GM23338 (cell line): ENCODE measurements at places on chromosomes 12 and 14. TPM values are rescaled to one million over a fixed set of nuclear protein-coding genes. Genes with fewer than 3 reads are reported as not detected.

Gene HOXC6
- total RNA-seq = not detected in 2 replicates

Gene MYH6
- 0.03 and 0.23 TPM in 2 replicates for total RNA-seq

Gene CD163
- 0.04 TPM in 1 of 2 replicates, not detected in the other for total RNA-seq

Gene RNASE3
- total RNA-seq = not detected in 2 replicates

Gene NDRG2
- total RNA-seq = 15.2 and 20.6 TPM in 2 replicates

Gene ACVRL1
- total RNA-seq = 0.28 and 0.62 TPM in 2 replicates

Gene SLC10A1
- total RNA-seq = not detected in 2 replicates

Gene NCOR2
- total RNA-seq = 180 and 190 TPM in 2 replicates

Gene TESPA1
- not detected in 2 replicates for total RNA-seq

Gene OR4Q2
- not detected in 2 replicates for total RNA-seq

DNA sequence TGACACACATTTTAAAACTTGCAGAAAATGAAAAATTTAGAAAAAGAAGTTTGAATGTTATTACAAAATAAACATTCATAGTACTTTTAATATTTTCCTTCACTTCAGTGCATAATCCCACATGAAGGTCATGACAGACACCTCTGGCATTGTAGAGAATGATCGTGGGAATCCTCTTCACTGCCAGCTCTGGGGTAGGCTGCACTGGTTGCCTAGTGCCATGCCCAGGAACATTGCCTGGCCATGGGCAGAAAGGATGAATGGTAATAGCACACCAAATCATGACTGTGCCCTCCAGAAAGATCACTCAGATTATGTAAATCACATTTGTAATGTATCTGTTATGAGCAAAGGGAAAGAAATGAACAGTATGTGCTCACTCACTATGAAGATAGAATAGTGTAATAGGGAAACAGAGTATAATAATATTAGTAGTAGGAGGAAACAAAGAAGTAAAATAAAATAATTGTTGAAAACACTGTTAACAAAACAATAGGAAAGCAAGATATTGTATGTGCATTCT is 161.6 kb downstream of the PLCZ1 start:
- no peak for DNase-seq

GRCh38 chr14:103391048-103391447 is 5.8 kb downstream of the MARK3 start:
- peak; percentile 77 for DNase-seq

DNA sequence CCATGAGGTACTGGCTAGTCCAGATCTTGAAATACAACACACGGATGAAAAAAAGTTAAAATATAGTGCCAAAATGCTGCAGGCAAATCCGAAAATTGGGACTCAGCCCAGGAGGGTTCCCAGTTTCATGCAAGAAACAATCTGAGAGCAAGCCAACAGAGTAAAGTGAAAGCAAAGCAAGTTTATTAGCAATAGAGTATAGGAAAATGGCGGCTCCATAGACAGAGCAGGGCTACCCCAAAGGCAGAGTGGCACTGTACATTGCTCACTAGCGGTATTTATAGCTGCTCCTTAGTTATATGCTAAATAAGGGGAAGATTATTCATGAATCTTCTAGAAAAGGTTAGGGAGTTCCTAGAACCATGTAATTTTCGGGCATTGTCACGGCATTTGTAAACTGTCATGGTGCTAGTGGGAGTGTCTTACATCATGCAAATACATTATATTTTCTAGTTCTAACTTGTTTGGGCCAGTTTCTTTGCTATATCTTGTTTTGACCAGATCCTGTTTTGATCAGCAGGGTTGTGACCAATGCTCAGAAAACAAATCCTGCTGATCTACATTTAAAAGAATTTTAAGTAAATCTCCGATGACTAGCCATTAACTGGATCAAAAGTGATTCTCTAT is 29.1 kb downstream of the RECQL start:
- DNase-seq = no peak

- no peak for DNase-seq
Measured at GRCh38 chr12:5515458-5515857, 83.5 kb downstream of the NTF3 start.

GRCh38 chr12:32273063-32273522 is 126.3 kb upstream of the FGD4 start:
- no peak for DNase-seq

- DNase-seq = no peak
Measured at GRCh38 chr12:121543786-121544185, 37.0 kb downstream of the KDM2B start.

DNA sequence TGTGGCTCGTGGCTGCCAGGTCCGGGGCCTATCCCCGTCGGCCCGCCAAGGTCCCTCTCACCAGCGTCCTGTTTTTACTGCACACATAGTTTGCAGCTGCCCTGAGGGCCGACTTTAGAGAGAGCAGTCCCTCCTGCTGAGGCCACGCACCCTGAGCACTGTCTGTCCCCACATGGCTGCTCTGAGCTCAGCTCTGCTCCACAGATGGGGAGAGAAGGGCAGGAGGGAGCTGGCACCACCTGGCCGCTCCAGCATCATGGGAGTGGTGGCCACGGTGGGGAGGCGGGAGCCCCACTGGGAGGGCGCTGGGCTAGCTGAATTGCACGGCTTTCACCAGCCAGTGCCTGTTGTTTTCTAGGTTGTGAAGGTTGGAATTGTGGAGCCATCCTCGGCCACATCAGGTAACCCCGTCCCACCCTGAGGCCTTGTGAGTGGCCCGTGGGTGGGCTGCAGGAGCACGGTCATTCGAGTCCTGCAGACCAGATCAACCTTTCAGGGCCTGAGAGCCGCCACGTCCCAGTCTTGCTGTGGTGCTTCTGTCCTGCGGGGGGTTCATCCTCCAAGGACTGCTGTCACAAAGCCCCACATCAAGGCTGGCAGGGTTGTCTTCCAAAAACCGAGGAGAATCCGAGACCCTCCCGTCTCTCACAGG is 7.4 kb upstream of the TEX22 start:
- no peak for DNase-seq

- peak; percentile 3 for DNase-seq
Measured at GRCh38 chr12:90250042-90250441, 541.4 kb upstream of the ATP2B1 start.

DNA sequence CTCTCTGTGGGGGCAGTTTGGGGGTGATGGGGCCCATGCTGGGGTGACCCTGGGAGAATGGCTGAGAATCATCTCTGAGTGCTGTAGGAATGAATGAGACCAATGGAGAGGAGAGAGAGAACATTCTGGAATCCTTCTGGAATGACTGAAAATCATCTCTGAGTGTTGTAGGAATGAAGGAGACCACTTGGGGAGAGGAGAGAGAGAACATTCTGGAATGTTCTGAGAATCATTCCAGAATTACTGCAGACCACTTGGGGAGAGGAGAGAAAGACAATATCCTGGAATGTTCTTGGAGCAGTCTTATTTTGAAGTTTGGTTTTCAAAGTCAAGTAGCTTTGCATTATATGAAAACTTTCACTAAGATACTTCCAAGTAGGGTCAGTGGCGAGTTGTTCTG is 64.3 kb downstream of the ZNF664 start:
- no peak for DNase-seq

DNA sequence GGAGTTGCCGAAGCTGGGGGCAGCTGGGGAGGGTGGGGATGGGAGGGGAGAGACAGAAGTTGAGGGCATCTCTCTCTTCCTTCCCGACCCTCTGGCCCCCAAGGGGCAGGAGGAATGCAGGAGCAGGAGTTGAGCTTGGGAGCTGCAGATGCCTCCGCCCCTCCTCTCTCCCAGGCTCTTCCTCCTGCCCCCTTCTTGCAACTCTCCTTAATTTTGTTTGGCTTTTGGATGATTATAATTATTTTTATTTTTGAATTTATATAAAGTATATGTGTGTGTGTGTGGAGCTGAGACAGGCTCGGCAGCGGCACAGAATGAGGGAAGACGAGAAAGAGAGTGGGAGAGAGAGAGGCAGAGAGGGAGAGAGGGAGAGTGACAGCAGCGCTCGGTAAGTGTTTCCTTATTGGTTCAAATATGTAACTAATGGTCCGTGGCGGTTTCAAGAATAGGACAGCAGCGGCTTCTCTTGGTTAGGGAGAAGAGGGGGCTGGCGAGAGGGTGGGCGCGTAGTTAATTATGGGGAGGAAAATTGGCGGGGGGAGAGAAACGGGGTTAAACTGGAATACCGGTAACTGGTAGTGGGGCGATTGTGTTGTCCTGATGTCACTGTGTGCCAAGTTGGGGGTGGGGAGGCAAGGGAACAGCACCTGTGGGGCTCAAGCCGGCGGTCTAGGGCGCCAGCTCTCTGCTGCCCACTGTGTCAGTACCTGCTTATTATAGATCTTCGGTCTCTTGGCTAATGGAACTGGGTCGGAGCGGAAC is 8.4 kb downstream of the HOXC8 start:
- peak; percentile 71 for DNase-seq

GRCh38 chr14:59566725-59567124 is 9.9 kb downstream of the CCDC175 start:
- DNase-seq = no peak

DNA sequence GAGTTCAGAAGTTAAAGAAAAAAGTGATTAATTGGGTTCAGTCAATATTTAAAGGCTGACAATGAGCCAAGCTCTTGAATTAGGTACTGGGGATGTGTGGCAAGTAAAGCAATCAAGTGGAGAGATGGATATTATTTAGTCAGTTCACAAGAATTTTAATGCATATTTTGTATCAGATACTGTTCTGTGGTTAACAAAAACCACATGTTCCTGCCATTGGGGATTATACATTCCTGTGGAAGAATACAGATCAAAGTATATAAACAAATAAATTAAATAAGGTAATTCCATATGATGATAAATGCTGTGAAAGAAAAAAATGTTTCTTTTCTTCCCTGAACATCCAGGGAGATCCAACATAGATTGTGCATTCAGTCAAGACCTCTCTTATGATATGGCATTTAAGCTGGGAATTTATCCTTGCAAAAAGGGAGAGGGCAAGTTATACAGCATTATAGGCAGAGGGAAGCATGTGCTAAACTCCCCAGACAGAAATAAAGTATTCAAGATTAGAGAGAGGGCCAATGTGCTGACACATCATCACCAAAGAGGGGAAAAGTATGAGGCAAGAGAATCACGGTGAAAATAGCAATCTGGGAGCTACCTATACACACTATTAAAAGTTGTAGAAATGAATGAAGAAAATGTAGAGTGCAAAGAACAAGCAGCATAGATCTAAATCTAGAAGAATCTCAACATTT is 17.6 kb upstream of the A2M start:
- no peak for DNase-seq

GRCh38 chr14:61501714-61502458 is 180.5 kb downstream of the PRKCH start:
- no peak for DNase-seq

- DNase-seq = no peak
Measured at GRCh38 chr14:101058571-101058970, 155.0 kb upstream of the RTL1 start.

- DNase-seq = no peak
Measured at GRCh38 chr12:31456562-31456961, 130.6 kb upstream of the SINHCAF start.

GRCh38 chr14:53882684-53883083 is 73.9 kb downstream of the BMP4 start:
- no peak for DNase-seq

GRCh38 chr12:89456565-89456964 is 68.0 kb downstream of the GALNT4 start:
- no peak for DNase-seq

GRCh38 chr14:21796916-21797315 is 123.3 kb upstream of the OR4E1 start:
- DNase-seq = peak; percentile 70

- peak; percentile 97 for DNase-seq
Measured at GRCh38 chr14:24241829-24242443, 487 bp downstream of the TINF2 start.

- peak; percentile 81 for DNase-seq
Measured at GRCh38 chr14:54420478-54421142, 20.6 kb downstream of the CNIH1 start.

GRCh38 chr12:3962631-3963483 is 89.7 kb upstream of the PARP11 start:
- no peak for DNase-seq
